Liver (tissue), 10 donors: ENCODE measurements at places on chromosomes 12 and 14. TPM values are rescaled to one million over a fixed set of nuclear protein-coding genes. Genes with fewer than 3 reads are reported as not detected.

DNA sequence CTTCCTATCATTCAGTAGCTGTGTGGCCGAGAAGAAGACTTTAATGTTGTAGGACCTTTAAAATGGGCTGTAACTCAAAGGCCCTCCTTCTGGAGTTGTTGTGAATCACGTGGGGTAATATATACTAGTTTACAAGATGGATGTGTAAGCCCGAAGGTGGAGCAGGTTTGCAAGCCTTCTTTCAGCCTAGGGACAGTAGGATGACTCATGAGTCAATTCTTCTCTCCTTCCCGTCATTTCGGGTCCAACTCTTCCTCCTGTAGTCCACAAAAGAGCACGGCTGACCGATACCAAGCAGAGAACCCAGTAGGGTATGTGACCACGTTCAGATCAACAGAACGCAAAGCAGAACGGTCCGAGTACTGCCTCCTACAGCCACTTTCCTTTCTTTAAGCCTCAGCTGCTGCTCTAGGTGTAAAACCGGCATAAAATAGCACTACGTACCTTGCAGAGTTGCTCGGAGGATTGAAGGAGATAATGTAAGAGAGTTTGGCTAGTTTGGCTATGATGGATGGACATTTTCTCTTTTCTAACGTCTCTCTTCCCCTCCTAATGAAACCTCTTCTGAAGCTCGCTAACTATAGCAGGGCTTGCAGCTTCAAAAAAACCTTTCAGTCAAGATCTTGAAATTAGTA, 1.3 kb upstream of the RASSF3 start:
- peak; percentile 38 for DNase-seq

DNA sequence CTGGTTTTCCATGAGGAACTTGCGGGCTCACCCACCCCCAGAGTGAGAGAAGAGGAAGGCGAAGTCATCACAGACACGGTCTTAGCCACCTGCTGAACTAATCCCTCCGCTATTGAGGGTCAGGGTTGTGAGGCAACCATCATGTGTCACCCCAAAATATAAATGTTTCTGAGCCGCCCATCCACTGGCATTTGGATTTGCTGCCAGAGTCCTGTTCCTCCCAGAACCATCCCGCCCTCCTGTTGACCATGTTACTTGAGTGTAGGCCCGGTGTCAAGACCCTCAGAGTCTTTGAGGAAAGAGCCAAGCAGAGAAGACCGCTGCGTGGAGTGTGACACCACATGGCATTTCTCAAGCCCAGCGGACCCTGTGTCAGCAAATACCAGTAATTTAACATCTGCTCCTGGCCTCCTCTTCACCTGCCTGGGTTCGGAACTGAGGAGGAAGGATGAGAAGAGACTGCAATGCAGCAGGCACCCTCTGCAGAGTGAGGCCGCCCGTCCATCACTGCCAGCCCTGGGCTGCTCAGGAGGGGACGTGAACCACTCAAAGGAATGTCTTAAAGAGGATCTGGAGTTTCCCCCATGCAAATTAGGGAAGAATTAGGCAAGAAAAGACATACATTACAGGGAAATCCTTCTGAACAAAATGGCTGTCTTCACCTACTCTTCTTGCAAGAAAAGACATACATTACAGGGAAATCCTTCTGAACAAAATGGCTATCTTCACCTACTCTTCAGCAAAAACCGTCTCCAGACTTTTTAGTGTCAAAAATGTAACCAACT, 100.4 kb downstream of the FBXL14 start:
- no peak for DNase-seq

Gene SLC10A1
- total RNA-seq = 77.3 TPM

Gene TSPAN8
- total RNA-seq = 0.65 TPM
